ENCODE measurements at places on chromosomes 7 and 10. TPM values are rescaled to one million over a fixed set of nuclear protein-coding genes. Genes with fewer than 3 reads are reported as not detected.

DEPP1 gene
- 14.4 TPM for total RNA-seq

CRPPA gene
- total RNA-seq: 0.89 TPM

MUC3A gene
- total RNA-seq: not detected

MRLN gene
- total RNA-seq: not detected

ABCB1 gene
- not detected for total RNA-seq

TSPAN15 gene
- 14.0 TPM for total RNA-seq

PLEKHS1 gene
- total RNA-seq: not detected

GPR15LG gene
- not detected for total RNA-seq

HEPACAM2 gene
- total RNA-seq: not detected

ZNF398 gene
- total RNA-seq: 8.5 TPM

MSMB gene
- total RNA-seq: not detected

OIT3 gene
- total RNA-seq: not detected

OR6V1 gene
- total RNA-seq: not detected

TMEM213 gene
- not detected for total RNA-seq

CHAT gene
- total RNA-seq: not detected

NODAL gene
- total RNA-seq: not detected

DKK1 gene
- 267 TPM for total RNA-seq

DNAJC12 gene
- 6.1 TPM for total RNA-seq

C7orf33 gene
- not detected for total RNA-seq

OR2A1 gene
- not detected for total RNA-seq

LRRC4 gene
- not detected for total RNA-seq

CYP51A1 gene
- 264 TPM for total RNA-seq

PPP1R17 gene
- total RNA-seq: not detected

NCF1 gene
- not detected for total RNA-seq

ITPRID1 gene
- total RNA-seq: not detected

PLCE1 gene
- 3.5 TPM for total RNA-seq

POMZP3 gene
- 2.5 TPM for total RNA-seq

NPC1L1 gene
- not detected for total RNA-seq

GRID2IP gene
- not detected for total RNA-seq

PKD1L1 gene
- total RNA-seq: 0.18 TPM

FGF8 gene
- total RNA-seq: not detected

OR6B1 gene
- not detected for total RNA-seq

CCDC3 gene
- total RNA-seq: not detected

AZGP1 gene
- not detected for total RNA-seq

XRCC2 gene
- total RNA-seq: 2.8 TPM

ZNF804B gene
- total RNA-seq: not detected

ECHDC3 gene
- total RNA-seq: 33.0 TPM

MKX gene
- total RNA-seq: 7.5 TPM

AKR1C8 gene
- not detected for total RNA-seq

Measured in myometrial cell (primary cell).